Fibroblast of skin of scalp (primary cell): ENCODE measurements at places on chromosomes 11 and 22.

DNA sequence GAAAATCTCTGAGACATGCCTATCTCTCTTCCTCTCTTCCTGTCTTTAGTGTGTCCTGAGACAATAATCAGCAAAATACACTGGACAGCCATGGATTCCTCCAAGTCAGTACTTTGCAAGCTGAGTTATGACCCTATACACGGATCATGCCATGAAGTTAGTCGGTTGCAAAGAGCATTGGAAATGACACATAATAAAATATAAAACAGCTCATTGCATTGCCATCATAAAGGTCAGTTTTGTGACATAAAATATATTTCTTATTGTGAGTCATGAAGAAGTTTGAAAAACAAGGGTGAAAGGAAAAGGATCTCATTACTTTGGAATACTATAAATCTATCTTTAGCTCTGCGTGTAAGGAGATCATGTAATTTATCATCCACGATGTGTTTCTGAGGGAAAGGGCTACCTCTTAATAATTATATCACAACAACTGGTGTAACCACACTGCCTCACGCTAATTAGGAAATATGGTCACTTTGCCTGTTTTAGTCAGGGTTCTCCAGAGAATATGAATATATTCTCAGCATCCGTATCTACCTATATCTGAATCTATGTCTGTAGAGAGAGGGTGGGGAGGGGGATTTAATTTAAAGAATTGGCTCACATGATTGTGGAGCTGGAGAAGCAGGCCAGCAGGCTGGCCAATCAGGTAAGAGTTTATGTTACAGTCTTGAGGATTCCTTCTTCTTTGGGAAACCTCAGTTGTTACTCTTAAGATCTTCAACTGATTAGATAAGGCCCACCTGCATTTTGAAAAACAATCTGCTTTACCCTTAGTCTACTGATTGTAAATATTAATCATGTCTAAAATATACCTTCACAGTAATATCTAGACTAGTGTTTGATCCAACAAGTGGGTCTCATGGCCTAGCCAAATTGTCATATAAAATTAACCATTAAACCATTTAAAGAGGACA is 198.8 kb downstream of the FAT3 start:
- DNase-seq: no peak

DNA sequence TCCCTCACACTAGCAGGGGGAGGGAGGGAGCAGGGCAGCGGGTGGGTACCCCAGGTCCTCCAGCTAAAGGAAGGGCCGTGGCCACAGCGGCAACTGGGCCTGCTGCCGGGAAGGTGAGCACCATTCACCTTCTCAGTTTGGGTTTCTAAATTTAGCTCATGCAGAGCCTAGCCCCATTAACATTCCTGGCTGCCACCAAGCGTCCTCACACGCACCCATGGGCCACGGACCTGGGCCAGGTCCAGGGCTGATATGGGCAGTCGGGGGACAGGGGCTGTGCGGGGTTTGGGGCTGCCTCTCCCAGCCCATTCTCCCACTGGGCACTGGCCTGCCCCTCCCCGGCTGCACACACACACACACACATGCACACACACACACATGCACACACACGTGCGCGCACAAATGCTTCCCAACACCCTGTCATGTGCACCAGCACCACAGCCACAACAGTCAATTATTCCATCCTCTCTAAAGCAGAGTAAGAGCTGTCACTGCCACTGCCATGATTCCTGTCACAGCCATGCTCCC is 28.7 kb downstream of the SYT7 start:
- DNase-seq: no peak

DNA sequence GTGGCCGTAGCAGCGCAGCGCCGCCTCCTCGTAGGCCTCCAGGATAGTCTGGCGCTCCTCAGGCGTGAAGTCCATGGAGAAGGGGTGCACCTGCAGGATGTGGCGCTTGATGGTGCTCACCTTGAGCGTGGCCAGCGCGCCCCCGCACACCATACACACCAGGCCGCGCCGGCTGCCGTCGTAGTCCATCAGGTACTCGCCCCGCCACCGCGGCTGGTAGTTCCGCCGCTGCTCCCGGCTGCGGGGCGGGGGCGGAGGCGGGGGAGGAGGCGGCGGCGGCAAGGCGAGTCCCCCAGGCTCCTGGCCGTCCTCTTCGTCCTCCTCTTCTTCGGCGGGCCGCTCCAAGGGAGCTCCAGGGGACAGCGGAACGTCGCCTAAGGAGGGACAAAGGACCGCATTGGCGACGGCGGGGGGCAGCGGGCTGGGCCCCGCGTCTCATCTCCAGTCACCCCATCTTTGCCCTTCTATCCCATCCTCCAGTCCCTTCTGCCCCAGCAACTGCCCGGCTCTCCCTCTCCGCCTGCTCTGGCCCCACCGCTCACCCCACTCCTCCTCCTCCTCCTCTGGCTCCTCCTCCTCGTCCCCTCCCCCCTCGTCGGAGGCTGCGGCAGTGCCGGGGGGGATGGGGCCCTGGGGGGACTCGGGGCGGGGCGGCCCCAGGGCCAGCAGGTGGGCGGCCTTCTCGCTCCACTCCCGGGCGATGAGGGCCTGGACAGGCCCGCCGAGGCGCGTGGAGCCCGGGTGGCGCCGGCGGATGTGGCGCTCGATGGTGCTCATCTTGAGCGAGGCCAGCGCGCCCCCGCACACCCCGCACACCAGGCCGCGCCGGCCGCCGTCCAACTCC is 4.9 kb downstream of the ZFTA start:
- no peak for DNase-seq

- peak; percentile 24 for DNase-seq
These were observed 17.9 kb downstream of the MYEOV start for GRCh38 chr11:69311767-69312385.

DNA sequence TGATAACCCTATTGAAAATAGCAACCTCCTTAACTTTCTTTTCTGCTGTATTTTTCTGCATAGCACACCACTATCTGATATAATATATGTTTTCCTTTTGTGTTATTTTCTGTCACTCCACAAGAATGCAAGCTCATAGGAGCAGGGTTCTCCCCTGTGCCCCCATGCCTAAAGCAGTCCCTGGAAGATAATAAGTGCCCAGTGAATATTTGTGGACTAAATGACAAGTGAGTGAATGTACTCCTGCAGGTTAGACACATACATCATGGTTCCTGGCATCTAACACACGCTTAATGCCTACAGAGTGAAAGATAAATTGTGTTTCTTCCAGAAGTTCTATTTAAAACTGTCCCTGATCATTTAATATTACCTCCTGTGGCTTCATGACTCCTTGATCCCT is 23.9 kb upstream of the OR9Q2 start:
- no peak for DNase-seq

- DNase-seq: no peak
These were observed 3.8 kb downstream of the COA4 start for GRCh38 chr11:73872749-73873357.

DNA sequence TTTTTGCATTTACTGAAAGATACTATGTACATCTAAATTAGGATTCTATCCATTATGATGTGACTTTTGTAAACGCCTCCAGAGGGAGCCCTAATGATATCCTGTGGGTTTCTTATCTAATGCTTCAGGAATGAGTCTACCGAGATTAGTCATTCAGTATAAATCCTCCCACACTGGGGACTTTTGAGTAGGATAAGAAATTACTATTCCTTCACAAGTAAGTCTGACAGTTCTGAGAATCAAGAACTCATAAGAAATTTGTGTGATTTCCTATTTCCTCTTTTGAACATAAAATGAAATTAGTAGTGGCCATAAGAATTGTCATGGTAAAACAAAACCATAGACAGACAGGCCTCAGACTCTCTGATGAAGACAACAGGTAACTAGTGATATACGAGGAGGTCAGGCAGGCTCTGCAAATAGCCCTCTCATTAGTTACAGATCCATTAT is 10.0 kb upstream of the OR5M1 start:
- peak; percentile 59 for DNase-seq
